ENCODE measurements at places on chromosomes 2 and 18. TPM values are rescaled to one million over a fixed set of nuclear protein-coding genes. Genes with fewer than 3 reads are reported as not detected.

Gene RASGRP3
- 53.7 TPM for total RNA-seq

DNA sequence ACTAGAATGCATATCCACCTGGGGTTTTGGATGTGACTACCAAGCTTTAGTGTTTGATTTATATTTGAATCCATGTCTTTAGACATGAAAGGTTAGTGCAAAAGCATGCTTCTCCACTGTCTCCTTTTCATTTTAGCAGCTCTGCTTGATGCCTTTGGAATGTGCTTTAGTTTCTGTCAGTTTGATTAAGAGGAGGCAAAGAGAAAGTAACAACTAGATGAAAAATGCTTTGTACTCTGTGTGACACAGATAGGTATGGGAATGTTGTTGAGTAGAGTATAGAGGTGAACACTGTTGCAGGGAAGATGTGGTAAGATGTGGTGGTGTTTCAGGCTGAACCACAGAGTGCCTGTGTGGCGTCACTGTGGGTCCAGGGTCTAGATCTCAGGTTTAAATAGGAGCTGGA lies 19.8 kb downstream of the PIK3C3 start:
- DNase-seq, result no peak

Gene CFAP53
- total RNA-seq, result 0.35 TPM

GRCh38 chr18:3245853-3246634 lies 1.6 kb upstream of the MYL12A start:
- DNase-seq, result peak; percentile 92

DNA sequence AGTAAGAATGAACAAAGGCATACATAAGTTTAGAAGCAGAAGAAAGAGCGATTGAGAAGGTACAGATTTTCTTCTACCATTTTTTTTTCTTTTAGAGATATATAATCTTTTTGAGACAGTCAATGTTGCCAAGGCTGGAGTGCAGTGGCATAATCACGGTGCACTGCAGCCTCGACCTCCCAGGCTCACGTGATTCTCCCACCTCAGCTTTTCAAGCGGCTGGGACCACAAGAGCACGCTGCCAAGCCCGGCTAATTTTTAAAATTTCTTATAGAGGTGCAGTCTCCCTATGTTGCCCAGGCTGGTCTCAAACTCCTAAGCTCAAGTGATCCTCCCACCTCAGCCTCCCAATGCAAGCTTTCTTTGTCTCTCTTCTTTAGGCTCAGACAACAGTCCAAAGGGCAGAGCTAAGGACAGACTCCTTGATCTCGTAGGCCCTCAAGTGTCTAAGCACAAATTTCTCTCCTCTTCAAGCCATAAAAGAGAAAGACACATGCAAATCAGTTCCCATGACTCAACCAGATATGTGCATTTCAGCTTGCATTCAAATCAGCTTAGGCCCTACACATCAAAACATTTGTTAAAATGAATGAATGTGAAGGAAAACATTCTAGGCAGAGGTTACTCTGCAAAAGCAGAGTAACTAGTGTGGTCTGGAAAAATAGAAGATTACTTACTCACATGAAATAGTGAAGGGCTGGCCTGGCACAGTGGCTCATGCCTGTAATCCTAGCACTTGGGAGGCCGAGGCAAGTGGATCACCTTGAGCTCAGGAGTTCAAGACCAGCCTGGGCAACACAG lies 18.0 kb downstream of the ITSN2 start:
- DNase-seq, result no peak

GRCh38 chr2:103898561-103898960 lies 955.4 kb upstream of the POU3F3 start:
- no peak for DNase-seq

- DNase-seq, result no peak
These were observed 807.0 kb downstream of the SLC4A3 start for GRCh38 chr2:220434385-220434784.

- DNase-seq, result no peak
These were observed 134.8 kb downstream of the SLC8A1 start for GRCh38 chr2:40317046-40317445.

DNA sequence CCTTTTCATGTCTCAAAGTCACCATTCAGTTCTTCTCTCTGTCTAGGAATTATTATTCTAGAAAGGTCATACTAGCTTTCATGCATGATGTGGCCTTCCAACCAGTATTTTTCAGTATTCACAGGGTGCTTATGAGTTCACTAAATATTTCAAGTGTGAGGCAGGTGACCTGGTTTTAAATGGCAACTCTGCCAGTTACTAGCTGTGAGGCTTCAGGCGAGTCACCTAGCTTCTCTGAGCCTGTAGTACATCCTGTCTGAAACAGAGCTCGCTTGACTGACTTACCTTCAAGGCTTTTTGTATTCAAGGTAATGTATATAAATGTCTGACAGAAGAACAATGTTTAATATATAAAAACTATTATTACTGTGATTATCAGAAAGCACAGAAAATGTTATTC lies 19.4 kb upstream of the ACVR1 start:
- no peak for DNase-seq

Gene PSMA8
- not detected for total RNA-seq

Gene EVX2
- not detected for total RNA-seq

DNA sequence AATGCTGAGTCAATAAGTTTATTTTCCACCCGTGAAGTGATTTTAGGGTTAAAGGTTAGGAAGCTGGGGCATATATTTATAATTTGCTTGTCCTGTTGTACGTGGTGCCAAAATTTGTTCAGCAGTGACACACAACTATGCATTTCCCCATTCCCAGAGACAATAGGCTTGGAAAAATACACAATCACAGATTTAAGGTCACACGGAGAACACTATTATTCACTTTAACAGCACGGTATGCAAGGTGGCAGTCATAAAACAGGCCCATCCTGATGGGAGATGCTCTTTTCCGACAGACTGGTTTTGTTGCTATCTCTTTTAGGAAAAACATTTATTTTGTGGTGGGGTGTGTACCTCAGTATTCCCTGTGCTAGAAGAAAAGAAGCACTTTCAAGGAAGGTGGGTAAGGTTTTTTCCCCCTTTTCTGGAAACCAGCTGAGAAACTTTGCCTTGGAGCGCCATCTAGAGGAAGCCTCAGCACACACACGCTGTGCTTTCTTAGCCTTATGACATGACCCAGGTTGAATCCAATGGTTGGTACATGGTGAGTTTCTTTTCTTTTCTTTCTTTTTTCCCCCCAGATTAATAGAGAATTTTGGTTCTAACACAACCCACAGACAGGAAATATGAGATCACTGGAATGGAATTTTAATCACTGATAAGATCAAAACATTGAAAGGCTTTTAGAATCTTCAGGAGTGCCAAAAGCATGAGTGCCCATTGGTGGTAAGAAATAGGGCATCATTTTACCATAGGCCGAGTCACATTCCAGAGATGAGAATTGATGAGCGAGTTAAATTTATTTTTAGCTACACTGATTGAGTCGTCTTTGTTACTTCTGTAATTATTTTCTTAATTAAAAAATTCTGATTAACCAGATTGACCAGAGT lies 332.1 kb downstream of the AGPS start:
- peak; percentile 41 for DNase-seq

DNA sequence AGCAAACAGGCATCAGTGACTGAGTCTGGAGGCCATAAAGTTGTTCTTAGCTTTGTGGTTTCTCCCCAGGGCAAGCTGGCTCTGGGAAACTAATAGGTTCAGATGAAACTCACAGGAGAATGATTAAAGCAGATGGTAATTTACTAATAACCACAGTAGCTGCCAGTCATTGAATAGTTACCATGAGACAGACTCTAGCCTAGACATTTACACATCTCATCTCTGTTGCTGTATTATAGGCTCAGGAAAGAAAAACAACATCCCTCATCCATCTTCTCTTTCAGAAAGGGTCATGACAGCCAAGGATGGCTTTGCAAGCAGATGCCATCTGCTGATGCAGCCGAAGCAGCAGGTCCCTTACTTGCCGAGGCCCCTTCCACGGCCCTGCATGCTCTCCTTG lies 314.0 kb upstream of the ID2 start:
- DNase-seq, result no peak

DNA sequence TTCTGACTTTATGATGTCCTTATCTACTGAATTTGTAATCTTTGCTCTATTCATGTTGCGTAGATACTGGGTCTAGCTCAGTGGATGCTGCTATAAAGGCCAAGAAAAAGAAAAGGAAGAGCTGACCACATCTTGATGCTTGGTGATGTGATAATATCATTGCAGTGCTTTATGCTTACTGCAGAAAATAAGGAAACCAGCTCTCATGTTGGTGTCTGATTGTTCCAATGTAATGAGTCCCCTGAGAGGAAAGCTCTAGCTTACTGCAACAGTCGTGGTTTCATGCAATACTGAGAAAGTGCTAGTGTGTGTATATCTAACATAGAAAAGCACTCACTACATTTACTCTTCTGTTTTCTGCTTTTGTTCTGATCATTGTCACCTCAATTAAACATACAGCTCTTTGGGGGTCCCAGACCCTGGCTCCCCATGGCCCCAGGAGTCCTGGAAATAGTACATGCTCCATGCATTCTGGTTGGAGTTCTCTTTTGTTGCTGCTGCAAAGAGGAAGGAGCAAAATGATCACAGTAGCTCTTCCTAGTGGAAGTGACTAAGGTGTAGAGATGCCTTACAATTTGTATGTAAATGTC lies 338.8 kb downstream of the CYRIA start:
- DNase-seq, result no peak

DNA sequence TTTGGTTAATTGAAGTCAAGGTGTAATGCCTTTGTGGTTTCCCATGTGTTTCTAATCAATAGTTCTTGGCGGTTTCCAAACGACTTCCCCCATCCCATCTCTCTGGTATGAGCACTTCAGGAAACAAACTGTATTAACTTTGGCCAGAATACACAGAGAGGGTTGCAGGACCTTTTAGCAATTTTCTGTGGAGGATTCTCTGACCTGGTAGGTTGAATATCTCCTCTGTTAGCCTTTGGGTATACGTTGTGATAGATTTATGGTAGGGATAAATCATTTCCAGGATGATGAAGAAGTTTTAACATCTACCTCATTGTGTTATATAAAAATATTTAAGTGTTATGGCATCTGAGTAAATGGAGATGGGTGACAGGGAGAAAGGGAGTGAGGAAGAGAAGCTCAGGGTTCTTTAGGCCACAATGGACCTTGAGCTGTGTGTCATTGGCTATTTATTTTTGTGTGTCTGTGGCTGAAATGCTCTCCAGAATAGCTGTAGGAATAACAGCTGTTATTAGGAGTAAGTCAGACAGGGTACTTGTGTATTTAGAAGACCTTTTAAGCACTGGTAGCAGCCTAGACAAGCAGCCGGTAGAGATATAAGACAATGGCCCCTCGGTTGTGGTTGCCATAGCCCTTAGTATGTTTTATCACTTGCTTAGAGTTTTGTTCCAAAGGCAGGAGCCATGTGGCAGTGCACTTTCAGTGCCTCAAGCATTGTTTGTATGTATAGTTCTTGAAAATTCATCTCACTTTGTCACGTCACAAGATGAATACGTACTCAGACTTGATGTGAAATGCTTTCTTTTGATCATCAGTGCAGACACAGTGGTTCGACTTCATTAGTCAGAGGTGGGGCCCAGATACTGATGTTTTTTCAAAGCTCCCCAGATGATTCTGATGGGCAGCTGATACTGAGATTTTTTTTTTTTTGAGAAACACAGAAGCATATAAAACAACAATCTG lies 91.1 kb downstream of the FMNL2 start:
- DNase-seq, result no peak

- DNase-seq, result no peak
These were observed 75.5 kb upstream of the LPIN2 start for GRCh38 chr18:3088449-3088848.

DNA sequence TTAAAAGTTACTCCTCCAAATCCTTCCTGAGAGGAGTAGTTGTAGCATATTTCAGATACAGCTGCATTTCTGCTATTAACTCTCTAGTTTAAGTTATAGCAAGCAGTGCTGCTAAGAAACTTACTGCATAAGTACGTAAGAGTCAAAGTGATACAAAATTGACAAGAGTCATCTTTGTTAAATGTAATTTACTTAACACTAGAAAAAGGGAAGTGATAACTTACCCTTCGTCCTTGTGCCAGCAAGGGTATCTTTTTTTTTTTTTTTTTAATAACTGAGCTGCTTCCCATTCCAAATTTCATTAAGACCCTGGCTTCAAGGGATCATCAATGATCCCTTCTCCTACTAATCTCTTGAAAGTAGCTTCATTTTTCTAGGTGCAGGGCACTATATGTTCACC lies 493.0 kb downstream of the PLCL1 start:
- no peak for DNase-seq

GRCh38 chr2:48826986-48827385 lies 71.5 kb upstream of the LHCGR start:
- DNase-seq, result no peak

- no peak for DNase-seq
These were observed 163.1 kb downstream of the CCDC178 start for GRCh38 chr18:33277431-33277830.

DNA sequence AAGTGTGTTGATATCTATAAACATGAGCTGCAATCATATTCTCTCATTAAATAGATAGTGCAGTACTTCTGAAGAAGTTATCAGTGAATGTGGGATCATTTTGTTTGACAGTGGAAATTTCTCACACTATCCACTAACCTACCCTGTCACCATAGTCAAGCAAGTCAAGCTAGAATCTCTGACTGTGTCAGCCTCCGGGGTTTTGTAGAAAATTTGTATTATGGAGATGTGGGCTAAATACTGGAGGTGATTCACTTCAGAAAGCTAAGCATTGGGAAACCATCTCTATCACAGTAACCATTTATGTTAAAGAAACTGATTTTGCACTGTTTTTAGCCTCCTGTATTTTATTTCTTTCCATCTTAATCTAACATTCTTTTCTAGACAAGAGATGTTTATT lies 126.6 kb upstream of the CREB1 start:
- no peak for DNase-seq

DNA sequence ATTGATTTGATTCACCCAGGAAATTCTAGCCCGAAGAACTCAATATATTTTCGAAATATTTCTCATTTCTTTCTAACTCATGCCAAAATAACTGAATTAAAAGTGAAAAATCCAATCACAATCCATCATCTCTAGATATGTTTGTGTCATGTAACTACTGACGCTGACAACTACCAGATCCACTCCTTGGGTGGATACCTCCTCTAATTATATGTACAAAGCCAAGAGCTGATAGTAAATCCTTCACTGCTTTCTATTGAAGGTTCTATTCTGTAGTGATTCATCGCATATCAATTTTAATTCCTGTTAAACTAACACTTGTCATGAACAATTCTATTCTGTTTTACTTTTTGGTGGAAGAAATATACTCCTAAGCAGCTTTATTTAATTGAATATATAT lies 1056.6 kb upstream of the NXPH2 start:
- DNase-seq, result no peak

Gene MAP2
- total RNA-seq, result 4.7 TPM
